ENCODE measurements at places on chromosomes 6 and 20.

GRCh38 chr6:162711376-162711775 lies 16.2 kb downstream of the PRKN start:
- no peak for DNase-seq

GRCh38 chr6:67881706-67882065 lies 753.4 kb upstream of the ADGRB3 start:
- DNase-seq = no peak

GRCh38 chr6:156686301-156686994 lies 90.7 kb upstream of the ARID1B start:
- DNase-seq = no peak

DNA sequence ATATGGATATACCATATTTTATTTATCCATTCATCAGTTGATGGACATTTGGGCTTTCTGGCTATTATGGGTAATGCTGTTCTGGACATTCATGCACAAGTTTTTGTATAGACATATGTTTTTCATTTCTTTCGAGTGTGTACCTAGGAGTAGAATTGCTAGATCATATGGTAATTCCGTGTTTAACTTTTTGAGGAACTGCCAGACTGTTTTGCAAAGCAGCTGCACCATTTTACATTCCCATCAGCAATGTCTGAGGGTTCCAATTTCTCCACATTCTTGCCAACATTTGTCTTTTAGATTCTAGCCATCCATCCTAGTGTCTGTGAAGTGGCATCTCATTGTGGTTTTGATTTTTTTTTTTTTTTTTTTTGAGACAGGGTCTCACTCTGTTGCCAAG lies 20.8 kb downstream of the SRC start:
- no peak for DNase-seq

GRCh38 chr20:37651932-37652331 lies 41.9 kb upstream of the CTNNBL1 start:
- no peak for DNase-seq

DNA sequence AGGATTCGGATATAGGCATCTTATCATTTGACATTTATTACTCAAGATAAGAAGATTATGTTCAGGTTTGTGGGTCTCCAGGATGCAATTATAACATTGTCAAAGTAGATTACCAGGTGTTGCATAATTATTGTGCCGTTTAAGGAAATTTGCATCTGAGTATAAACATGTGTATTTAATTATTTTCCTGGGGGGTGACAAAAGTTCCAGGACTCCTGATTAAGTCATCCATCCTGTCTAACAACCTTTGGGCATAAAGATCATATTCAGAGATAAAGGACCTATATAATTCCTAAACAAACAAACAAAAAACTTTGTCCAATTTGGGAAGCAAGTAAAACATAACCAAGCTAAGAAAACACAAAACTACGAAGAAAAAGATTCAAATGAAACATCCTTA lies 3.3 kb upstream of the PPP1R14C start:
- DNase-seq = no peak

GRCh38 chr6:157265635-157266034 lies 57.7 kb downstream of the TMEM242 start:
- DNase-seq = no peak

DNA sequence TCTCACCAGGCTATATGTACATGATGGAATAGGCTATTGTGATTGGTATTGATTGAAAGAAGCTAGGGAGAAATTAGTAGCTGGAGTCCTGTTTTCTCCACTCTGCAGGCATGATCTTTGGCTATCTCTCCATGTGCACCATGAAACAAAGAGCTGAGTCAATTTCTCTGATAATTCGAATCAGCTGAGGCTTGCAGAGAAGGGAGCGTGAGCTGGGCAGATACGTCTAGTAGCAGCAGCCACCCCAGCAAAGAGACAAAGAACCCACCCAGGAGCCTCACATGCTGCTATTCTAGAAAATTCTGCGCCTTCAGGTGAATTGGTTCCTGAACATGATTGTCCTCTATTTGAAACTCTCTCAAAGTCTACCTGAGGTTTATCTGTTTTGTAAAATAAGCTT lies 6.9 kb upstream of the SGK1 start:
- no peak for DNase-seq

DNA sequence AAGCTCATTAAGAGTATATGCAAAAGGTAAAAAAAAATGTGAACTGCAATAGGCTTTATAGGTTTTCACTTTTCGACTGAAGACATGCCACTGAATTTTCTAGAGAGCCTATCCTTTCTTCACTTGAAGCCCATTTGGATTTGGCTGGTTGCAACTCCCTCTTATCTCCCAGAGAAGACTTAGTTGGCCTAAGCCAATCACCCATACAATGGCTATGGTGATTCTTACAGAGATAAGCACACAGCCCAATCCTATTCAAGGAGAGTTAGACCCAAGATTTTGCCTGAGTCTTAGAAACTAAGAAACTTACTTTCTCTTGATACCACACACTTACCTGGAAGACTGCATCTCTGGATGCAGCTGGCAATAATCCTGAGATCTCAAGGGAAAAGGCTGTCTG lies 167.3 kb upstream of the PTCHD4 start:
- no peak for DNase-seq

DNA sequence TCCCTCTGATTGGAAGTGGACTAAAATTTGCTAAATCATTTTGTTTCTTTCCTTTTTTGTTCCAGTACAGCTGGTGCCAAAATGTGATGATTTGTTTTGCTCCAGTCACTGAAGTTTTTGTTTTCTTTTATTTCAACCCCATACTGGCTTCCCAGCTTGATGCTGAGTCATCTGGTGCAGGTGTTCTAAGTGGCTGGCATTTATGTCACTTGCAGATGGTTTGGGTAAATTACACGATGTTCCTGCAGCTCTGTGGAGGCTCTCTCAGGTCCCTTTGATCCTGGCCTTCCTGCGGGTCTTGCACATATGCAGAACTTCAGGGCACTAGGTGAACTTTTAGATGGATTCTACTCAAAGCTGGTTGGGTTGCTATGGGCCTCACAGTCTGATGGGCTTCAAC lies 577.7 kb downstream of the HAO1 start:
- no peak for DNase-seq

DNA sequence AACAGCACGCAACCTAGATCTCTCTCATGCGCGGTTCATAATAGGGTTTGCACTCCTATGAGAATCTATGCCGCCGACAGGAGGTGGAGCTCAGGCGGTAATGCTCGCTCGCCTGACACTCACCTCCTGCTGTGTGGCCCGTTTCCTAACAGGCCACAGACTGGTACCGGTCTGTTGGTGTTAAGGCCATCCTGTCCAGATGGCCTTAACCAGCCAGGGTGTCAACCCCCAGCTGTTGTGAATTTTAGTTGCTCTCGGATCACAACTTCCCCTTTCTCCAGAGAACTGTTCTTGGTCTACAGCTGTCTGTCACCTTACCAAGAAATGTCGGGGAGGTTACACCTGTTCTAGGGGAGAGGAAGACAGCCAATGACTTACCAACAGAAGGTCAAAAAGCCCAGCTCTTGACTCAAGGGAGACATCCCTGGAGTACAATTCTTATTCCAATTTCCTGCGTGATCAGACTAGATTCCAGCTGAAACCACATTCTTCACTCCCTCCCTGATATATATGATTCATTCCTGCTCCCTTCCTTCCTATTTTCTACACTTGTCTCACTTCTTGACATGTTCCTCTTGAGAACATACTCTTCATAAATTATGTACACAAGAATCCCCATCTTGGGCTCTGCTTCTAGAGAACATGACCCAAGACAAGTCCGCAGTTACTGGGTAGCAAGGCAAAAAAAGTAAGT lies 23.1 kb upstream of the DNAAF9 start:
- peak; percentile 31 for DNase-seq

- DNase-seq = no peak
Measured at GRCh38 chr6:100346828-100347227, 117.9 kb downstream of the SIM1 start.

DNA sequence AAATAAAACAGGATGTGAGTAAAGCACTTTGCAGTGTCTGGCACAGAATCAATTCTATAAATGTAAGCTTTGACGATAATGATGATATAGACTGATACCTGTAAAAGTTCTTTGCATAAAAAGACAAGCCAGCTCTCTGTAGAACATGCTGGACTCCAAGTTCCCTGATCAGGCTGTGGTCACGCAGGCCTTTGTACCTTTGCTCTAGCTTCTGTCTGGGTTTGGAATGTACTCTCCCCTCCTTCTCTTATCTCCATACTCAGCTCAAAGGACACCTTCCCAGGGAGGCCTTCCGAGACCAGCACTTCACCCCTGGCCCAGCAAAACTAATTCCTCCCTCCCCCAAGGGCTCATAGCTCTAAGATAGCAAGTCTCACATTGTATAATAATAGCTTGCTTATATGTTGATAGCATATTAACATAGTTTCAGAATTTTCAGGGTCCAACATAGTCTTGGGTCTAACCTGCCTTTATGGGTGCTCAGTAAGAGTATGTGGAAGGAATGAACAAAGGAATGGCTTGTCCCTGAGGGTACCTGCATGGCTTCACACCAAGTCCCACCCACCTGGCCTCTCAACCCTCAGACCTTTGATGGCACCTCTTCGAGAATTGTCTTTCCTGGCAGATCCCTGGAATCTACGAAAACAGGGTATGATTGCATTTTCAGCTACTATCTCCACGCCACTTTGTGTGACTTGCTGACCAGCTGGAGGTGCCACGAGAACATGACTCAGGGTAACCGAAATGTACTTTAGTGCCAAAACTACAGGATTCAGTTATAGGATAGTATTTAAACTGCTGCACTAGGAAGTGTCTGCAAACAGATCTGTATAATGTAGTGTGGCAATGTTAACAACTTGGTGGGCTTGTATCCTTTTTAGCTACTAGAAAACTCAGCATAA lies 41.7 kb upstream of the PIM1 start:
- DNase-seq = no peak

GRCh38 chr6:4415549-4415948 lies 280.2 kb upstream of the ECI2 start:
- DNase-seq = no peak

GRCh38 chr6:111680015-111680712 lies 74.5 kb upstream of the TRAF3IP2 start:
- no peak for DNase-seq

- no peak for DNase-seq
Measured at GRCh38 chr20:40081653-40082052, 607.4 kb downstream of the MAFB start.

GRCh38 chr6:136566007-136566487 lies 15.8 kb upstream of the MAP7 start:
- DNase-seq = no peak

DNA sequence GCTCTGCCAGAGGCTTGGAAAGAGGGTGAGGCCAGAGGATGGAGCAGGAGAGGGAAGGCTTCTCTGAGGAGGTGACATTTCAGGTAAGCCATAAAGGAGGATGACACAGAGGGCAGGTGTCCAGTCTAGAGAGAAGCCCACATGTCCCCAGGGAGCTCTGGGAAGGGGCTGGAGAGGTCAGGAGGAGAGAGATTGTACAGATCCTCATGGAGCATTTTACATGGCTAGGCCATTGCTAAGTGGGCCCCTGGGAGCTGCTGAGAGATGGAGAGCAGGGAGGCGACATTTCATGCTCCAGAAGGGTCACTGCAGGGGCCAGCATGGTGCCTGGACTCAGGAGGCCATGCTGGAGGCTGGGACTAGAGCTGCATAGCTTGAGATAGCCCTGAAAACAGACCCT lies 124.5 kb downstream of the TOX2 start:
- DNase-seq = no peak

- DNase-seq = no peak
Measured at GRCh38 chr6:11412011-11412424, 125.5 kb upstream of the TMEM170B start.

DNA sequence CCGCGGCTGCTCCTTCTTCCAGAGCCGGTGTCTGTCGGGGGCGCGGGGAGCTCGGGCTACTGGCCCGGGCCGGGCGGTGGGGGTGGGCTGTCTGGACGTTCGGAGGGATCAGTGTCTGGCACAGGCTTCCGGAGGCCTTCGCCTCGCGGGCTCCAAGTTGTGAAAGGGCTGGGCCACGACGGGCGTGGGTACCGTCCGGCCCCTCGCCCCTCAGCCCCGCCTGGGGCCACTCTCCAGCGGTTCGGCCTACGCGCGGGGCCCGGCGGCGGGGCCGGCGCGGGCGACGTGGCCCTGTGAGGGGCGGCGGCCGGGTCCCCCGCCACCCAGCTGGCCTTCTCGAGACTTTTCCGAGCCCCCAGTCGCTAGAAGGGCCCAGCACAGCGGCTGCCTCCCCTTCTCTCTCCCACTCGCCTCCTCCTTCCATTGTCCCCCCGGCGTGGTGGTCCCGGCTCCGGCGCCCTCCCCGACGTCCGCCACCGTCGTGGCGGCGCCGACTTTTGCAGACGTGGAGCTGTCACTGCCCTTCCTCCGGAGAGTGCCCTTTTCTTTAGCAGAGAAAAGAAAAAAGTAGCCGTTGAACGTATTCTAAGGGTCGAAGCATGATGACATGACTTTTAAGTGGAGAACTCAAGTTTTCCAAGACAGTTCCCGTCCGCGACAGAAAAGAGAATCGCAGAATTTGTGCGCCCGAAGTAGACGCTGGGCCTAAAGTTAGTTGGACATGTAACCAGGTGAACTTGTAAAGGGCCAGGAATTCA lies 571 bp downstream of the ITCH start:
- no peak for DNase-seq

DNA sequence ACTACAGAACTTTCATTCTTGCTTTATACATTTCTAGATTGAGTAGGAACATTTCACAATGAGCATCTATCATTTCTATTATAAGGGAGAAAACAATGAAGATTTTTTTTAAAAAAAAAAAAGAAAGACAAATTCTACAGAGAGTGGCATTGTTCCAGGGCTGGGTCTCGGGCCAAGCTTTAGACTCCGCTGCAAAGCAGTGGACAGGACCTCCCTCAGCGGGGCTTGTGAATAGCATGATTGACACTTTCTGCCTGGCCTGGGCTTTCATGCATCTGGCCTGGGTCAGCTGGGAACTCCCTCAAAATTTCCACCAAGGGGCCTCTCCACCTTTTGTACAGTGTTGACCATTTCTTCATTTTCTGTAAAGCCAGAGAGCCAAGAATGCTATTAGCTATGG lies 55.8 kb upstream of the HIVEP2 start:
- no peak for DNase-seq

DNA sequence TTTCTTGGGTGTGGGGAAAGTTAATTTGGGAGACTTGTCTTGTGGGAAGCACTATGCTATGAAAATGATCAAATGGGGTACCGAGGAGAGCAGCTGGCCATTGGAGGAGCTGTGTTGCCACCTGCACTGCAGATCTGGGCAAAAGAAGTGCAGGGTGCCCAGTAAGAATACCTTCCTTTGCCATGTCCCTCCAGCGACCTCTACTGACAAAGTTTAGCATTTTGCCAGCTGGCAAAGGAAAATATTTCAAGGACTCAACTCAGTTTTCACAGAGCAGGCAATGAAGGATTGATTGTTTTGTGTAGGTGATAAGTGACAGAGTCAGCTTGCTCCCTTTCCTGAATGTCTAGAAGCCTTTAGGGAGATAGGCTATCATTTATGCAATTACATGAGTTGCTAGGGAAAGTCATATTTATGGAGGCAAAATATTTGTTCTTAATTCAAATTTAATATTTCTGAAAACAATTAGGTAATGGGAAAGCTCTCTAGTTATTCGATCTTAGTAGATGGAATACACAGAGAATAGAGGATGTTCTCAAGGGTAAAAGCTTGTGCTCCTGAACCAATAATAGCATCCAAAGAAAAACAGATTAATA lies 118.4 kb downstream of the FARS2 start:
- DNase-seq = peak; percentile 15

Data from GM12892 (cell line).